ENCODE measurements at places on chromosomes 2 and 18.

DNA sequence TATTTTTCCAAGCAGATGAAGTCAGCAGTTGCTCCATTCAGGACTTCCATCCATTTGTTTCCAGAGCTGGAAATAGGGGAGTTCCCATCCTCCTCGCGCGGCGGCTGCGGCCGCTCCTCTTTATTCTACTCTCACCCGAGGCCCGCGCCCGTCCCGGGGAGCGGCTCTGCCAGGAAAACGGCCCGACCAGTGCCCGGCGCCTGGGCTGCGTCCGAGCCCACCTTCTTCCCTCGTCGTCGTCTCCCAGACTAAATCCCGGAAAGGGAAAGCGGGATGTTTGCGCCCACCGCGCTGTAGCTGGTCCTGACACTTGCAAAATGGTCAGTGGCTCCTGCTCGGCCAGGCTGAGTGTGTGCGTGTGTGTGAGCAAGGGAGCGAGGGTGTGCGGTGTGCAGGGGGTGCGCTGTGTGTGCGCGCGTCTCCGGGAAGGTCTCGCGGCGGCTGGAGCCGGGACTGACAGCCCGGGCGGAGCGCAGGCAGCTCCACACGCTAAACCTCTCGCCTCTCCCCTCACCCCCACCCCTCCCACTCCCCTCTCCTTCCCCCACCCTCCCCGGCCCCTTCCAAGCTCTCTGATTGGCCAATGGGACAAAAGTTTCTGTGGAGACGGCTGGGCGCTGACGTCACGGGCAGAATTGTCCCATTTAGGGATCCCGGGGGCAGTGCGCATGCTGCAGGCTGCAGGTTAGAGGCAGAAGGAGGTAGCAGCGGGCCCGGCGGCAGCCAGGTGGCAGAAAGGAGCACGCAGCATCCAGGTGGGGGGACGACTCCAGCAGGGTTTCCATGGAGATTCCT lies at the start of gene NOL4:
TSS of gene NOL4 (minus strand) at position 491 of the 795 bp plus-strand sequence. CDS start 1,660 bp downstream, outside the sequence.
- no peak for DNase-seq

DNA sequence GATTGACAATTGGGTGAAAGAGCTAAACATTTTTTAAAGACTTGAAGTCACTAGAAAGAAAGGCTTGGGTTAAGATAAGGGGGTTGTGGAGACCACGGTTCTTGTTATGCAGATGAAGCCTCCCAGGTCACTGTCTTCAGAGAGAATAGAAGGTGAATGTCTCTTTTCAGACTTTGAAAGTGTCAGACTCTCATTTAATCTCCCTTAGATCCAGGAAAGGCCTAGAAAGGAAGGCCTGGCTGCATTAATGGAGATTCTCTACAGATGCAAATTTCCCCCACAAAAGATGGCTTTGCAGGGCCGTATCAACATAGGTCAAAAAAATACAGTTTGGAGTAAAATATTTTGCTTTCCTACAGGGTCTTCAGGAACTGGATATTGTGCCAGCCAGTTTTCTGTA lies 193.9 kb downstream of the RTP5 start:
- no peak for DNase-seq

DNA sequence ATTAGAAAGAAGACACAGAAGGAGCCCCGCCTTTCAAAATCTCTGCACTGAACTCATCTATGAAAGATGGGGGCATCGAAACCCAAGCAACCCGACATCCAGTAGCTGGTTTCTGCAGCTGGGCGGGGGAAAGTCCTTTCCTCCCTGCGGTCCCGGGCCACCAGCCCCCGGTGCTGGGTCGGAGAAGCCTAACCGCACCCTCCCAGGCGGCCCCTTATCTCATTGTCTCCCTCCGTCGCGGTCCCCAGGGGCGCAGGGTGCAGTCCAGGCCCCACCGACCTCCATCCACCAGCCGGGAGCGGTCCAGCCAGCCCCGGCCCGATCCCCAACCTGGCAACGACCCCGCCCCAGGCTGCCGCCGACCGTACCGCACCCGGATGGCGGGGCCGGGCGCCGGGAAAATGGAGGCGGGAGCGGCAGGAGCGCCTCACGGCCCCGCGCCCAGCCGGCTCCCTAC lies 452 bp downstream of the RAPH1 start:
- peak; percentile 23 for DNase-seq

- peak; percentile 65 for DNase-seq
Observed at GRCh38 chr2:102251042-102251848, 60.1 kb upstream of the IL1RL1 start.

- no peak for DNase-seq
Observed at GRCh38 chr2:27261926-27262298, 935 bp downstream of the SLC30A3 start.

- DNase-seq = no peak
Observed at GRCh38 chr2:8581234-8581561, 100.7 kb upstream of the ID2 start.

GRCh38 chr2:47595687-47596086 lies 187.3 kb upstream of the MSH6 start:
- no peak for DNase-seq

DNA sequence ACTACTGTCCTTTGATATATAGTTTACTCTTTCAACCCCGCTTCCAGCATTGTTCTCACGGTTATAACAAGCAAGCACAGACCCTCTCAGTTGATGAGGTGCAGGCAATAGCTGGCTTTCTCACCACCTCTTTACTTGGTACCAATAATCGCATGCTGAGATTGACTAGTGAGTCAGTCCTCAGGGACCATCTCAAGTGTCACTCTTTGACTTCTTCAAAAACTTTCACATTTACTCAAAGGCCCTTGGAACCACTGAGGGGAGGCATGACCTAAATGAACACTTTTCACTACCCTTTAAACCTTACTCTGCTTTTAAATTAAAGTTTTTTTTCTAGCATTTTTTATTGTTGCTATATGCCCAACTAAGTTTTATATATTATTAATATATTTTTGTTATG lies 101.8 kb downstream of the DAW1 start:
- DNase-seq = no peak
